ENCODE measurements at places on chromosomes 11 and 22.

- peak; percentile 78 for ATAC-seq
Observed at GRCh38 chr22:30309951-30310741, 16.6 kb downstream of the TBC1D10A start.

GRCh38 chr22:37128555-37129281 is 19.2 kb upstream of the TMPRSS6 start:
- no peak for ATAC-seq

DNA sequence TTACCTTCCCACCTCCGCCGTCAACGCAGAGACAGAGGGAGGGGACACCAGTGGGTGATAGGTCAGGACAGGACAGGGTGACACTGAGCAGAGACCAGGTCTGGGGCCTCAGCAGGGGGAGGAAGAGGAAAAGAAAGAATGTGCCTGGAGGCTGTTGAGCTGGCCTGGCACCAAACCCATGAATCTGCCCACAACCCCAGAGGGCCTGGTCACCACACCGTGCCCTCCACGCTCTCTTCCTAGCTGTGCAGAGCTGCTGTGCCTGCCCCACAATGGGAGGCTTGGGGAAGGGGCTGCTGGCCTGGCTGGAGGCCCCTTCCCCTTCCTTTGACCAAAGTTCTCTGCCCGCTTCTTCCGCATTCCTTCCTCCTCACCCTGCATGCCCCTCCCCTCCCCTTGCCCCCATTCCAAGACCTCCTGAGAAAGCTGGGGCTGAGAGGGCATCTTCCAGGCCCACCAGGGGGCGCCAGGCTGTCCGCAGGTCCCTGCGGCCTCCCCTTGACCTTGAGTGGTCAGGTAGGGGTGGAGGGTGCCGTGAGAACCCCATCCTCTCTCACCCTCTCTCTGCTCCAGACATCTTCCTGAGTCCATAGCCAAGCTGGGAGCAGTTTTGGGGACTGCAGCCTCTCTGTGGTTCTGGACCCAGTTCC is 11.0 kb upstream of the CACNA1I start:
- ATAC-seq = no peak

DNA sequence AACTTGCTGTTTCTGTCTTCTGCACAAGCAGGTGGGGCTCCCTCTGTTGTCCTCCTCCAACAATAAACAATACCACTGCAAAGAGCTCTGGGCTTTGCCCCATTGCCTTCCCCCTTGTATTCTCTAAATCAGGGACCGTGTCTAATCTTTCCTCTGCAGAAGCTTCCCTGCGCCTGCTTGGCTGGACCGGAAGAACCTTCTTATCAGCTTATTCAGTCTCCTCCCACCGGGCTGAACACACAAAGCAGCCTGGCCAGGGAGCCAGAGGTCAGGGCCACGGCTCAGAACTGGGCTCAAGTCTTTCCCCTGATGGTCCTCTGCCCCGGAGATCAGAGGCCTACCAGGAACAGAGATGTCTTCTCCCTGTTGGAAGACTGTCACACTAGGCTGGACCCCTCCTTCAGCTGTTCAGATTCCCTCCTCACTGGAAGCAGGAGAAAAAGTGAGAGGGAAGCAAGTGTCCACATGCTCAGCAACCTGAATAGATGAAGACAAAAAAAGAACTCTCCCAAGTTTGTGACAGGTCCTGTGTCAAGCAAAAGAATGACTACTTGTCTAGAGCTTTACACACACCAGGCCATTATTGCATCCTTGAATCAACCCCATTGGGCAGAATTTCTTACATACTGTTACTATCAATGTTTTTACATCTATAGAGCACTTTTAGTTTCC is 63.7 kb downstream of the RAB30 start:
- ATAC-seq = no peak

DNA sequence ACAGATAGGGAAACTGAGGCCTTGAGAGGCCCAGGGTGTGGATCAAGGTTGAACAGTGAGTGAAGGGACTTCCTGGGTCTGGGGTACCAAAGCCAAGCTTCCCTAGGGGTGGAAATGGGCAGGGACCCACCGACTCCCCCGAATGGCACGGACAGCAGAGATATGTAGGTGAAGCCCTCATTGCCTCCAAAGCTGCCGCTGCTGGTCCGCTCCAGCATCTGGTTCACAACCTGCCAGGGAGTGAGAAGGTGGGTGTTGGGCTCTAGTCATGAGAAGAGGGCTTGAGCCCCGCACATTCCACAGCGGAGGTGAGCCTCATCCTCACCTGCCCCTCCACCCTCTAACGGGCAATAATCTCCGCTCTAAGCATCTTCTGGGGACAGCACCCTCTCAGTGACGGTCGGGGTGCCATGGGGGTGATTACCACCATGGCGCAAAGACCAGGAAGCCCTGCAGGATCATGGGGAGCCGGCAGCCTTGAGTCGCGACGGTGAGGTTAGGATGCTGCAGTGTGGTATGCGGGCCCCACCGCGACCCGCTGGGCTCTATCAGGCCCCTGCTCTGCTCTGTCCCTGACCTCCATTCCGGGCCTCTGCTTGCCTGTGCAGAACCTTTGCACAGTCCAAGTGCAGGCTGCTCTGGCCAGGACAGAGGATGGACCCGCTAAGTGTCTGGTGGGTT is 10.8 kb downstream of the ALDH3B2 start:
- ATAC-seq = no peak

- no peak for ATAC-seq
Observed at GRCh38 chr22:30238136-30238535, 8.4 kb downstream of the LIF start.

DNA sequence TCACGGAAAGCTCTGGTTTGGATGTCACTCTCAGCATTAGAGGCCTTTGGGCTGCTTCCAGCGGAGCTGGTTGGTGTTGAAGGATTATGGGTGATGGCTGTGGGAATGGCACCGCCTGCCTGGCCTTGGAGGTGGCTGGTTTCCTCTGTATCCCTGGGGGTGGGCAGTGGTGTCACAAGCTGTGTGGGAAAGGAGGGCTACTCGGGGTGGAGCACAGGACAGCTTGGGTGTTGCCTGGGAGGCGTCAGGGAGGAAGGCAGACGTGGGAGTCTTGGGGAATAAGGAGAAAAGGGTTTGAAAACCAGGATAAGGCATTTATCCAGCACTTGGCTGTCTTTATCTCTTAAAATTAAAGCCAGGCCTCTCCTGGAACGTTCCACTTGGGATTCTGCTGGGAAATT is 71.8 kb downstream of the ADAMTS15 start:
- no peak for ATAC-seq

DNA sequence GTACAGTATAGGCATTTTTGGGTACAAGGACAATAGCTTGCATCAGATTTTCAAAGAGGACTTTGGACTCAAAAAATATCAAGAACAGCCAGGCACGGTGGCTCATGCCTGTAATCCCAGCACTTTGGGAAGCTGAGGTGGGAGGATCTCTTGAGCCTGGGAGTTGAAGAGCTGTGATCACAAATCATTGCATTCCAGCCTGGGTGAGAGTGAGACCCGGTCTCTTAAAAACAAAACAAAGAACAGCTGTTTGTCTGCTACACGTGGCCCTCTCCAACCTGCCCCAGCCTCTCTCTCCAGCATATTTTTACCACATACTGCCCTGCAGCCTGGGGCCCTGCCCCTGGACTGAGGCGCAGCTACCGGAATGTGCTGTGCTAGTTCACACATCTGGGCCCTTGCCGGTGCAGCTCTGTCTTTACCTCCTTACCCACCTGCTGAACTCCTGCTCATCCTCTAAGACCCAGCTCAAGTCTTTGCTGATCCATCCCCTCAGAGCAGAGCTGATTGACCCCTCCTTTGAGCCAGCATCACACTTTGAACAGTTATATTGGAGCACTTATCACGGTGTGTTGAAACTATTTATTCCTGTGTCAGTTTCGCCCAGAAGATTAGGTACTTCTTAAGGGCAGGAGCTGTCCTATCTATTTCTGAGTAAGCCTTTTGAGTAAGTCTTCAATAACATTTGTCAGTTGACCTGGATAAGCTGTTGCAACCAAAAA is 29.4 kb downstream of the GRIK4 start:
- ATAC-seq = no peak

- ATAC-seq = no peak
Observed at GRCh38 chr11:29005401-29005980, 897.3 kb downstream of the METTL15 start.

GRCh38 chr22:44440224-44441160 is 57.5 kb downstream of the RTL6 start:
- ATAC-seq = no peak

GRCh38 chr11:7638710-7639642 is 34.3 kb downstream of the CYB5R2 start:
- ATAC-seq = peak; percentile 24

- ATAC-seq = peak; percentile 89
Observed at GRCh38 chr22:32644252-32645100, 157.0 kb upstream of the TIMP3 start.

GRCh38 chr22:50535113-50535512 is 5.3 kb upstream of the TYMP start:
- ATAC-seq = no peak

DNA sequence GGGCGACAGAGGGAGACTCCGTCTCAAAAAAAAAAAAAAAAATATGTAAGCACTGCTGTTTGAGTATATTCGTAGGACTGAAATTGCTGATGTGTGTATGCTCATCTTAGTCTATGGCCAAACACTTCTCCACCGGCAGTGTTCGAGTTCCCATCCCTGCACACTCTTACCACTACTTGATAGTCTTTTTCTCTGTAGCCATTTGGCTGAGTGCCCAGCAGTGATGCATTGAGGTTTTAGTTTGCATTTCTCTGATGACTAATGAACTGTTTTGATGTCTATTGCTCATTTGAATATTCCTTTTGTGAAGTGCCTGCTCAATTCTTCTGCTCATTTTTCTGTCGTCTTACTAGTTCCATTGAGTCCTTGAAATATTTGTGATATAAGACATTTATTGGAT is 1.9 kb downstream of the TIRAP start:
- no peak for ATAC-seq

- peak; percentile 50 for ATAC-seq
Observed at GRCh38 chr11:1927026-1927847, 7.7 kb downstream of the TNNT3 start.

GRCh38 chr11:130773244-130773820 is 142.9 kb downstream of the SNX19 start:
- no peak for ATAC-seq

DNA sequence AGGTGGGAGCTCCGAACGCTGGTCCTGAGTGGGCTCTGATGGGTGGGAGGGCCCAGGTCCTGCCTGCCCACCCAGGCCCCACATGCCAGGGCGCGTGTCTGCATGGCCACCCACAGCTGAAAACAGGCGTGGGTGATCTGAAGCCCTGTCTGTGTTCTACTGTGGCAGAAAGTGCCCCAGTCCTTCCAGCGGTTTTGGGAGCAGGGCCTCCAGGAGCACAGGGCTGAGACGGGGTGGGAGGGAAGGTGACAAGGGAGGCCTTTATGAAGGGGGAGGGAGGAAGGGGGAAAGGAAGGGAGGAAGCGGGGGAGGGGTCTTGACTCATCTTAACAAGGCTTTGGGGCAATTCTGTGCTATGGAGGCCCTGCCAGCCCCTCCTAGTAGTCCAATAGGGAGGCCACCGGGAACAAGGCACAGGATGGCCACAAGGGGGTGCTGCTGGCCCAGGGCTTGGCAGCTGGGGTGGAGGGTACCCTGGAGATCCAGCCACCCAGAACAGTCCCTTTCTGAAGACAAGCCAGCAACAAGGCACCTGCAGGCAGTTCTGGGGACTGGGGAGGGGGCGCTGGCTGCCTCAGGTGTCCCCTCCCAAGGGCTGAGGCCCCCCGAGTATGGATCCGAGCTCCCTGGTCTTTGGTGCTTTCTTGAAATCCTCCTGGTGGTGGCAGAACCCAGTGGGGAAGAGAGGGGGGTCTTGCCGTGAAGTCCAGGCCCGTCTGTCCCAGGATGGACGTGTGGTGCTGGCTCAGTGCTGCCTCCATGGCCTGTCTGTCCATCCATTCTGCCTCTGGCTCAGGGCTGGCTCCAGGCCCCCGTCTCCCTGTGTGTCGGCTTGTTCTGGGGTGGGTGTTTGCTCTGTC is 6.3 kb upstream of the FADS3 start:
- peak; percentile 69 for ATAC-seq

DNA sequence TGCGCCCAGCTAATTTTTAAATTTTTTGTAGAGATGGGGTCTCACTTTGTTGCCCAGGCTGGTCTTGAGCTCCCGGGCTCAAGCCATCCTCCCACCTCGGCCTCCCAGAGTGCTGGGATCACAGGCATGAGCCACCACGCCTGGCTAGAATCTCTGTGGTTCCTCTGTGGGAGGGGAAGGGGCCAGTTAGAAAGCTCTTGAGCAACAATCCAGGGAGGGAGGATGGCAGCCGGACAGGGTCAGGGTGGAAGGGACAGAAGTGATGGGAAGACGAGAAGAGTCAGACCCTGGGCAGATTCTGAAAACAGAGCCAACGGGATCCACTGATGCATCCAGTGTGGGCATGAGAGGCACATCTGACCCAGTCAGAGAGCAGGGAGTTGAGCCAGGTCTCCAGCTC is 38.9 kb upstream of the MN1 start:
- no peak for ATAC-seq

DNA sequence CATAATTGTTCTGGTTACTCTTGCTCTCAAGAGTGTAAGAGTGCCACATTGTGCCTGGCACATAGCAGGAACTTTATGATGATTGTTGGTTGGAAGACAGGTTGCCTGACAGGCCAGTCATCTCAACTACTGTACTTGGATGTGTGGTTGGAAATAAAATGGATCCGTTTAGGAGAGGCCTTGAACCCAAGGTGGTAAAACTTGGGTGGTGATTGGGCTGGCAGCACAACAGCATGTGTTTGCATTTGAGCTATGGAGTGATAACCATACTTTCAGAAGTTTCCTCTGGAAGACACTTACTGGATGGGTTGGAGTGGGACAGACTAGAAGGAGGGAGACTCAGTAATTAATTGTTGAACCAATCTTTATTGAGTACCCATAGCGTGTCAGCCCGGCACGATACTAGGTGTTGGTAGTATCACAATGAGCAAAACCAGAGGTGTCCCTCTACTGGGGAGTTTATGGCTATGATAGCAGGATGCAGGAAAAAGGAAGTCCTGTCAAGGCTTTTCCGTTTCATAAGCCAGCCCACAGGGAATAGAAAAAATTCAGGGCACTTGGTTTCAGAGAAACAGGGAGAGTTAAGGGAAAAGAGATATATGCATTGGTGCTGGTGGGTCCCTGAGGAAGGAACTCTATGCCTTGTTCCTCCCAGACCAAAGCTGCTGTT is 3.1 kb upstream of the TMEM109 start:
- no peak for ATAC-seq

- ATAC-seq = no peak
Observed at GRCh38 chr11:73652856-73653559, 6.6 kb downstream of the PLEKHB1 start.

DNA sequence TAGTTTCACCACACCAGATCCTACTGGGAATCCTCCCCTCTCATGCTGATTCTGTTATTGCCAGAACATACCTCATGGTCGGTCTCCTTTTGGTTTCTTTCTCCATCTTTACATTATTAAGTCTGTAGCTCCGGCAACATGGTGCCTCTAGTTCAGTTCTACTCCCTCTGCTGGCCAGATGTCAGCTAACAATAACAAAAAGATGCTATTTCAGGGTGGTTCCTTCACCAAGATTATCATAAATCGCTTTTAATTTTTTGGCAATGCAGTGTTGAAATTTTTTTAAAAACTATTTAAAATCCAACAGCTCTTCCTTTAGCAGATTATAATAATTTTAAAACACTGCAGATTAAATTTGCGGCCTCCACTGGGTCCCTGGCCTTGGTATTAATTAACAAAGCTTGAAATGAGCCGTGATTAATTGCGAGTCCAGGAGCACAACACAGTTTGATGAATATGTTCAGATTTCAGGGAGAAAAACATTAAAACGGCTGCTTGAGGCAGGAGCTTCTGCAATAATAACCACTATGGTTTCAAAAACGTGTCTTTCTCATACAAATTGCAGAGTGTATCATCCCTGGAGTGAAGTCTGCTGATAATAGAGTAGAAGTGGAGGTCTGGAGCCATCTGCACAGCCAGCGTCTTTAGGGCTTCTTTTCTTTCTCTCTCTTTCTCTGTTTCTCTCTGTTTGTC is 492.9 kb upstream of the KIRREL3 start:
- ATAC-seq = no peak
